Naive thymus-derived CD8-positive, alpha-beta T cell (primary cell): ENCODE measurements at places on chromosomes 16 and 17.

DNA sequence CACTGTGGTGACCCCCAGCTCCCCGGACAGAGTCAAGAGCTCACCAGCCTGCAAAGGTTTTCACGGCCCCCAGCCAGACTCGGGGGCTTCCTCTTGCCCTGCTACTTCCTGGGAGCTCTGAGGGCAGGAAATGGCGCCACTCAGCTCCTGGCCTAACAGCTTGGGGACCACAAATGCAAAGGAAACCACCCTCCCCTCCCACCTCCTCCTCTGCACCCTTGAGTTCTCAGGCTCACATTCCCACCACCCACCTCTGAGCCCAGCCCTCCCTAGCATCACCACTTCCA, 375 bp upstream of the SPN start:
- no peak for DNase-seq

GRCh38 chr17:4587195-4587594, 2.9 kb downstream of the SMTNL2 start:
- DNase-seq = no peak

DNA sequence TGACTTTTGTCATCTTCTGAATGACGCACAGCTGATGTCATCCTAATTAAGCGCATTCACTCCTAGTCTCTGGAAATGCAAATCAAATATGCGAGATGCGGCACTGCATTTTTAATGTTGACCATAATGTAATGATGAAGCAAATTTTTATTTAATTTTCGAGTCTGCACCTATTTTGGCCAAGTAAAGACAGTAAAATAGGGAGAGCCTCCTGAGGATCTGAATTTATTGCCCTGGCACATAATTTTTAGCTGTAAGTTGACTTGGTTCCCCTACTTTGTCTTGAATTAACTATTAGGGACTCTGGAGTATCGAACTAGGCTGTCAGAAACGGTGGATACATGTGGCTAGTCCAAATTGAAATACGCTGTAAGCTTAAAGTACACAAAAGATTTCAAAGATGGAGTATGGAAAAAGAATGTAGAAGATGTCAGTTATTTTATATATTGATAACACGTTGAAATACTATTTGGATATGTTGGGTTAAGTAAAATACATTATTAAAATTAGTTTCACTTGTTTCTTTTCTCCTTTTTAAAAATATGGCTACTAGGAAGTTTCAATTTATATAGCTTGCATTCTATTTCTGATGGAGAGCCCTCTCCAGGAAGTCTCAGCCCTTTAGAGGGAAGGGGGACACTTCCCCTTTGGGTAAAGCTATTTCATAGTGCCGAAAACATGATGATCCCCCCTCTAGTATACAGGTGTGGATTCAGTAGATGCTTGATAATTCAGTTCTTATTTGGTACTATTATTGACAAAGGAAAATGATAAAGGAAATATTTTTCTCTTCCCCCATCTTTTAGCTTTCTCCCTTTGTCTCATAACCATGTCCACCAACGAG, 991 bp downstream of the KPNA2 start:
- no peak for DNase-seq

GRCh38 chr17:27798376-27798775, 2.0 kb downstream of the NOS2 start:
- DNase-seq = no peak

DNA sequence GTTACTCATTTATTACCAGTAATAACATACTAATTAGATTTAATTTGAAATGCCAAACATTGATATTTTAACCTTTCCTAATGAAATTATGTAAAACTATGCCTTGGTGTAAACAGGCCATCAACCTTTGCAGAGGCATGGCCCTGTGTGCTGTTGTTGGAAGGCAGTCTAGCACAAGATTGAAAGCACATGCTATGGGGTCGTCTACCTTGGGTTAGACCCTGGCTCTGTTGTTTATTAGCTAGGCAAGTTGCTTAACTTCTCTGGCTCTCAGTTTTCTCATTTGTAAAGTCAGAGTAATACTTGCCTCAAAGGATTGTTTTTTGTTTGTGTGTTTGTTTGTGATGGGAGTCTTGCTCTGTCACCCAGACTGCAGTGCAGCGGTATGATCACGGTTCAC, 9.4 kb upstream of the CDR2 start:
- DNase-seq = no peak

- DNase-seq = no peak
These were observed 13.6 kb downstream of the KIF19 start for GRCh38 chr17:74339537-74340195.

DNA sequence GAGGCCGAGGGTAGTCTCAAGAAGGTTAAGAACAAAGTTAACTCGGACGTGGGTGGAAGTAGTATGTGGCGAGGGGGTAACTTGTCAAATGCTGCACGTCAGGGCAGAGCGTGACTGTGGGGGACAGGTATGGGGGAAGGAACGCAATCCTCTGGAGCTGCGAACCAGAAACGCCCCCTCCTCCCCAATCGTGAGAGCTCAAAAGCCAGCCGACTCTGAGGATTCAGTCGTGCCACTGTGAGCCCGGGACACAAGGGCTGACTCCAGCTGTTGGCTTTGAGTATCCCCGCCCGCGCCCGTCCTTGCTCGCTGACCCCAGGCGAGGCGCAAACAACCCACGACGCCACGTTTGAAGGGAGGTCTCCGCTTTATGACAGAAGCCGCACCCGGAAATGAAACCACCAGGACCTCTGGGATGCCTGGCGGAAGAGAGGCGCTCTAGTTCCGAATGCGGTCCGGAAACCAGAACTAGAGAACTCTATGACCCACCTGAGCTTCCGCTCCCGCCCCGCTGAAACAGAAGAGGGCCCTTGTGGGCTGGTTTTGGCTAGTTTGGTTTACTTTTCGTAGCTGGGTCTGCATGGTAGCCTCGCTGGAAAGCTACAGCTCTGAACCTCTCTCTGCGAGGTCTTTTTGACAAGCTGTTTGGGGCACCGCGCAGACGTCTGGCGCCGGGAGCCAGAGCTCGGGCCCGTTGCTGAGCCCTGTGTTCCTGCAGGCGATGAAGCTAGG, at the start of gene PEX12:
TSS of gene PEX12 (minus strand) at position 375 of the 732 bp plus-strand sequence. CDS start 550 bp downstream, outside the sequence.
- peak; percentile 88 for DNase-seq

DNA sequence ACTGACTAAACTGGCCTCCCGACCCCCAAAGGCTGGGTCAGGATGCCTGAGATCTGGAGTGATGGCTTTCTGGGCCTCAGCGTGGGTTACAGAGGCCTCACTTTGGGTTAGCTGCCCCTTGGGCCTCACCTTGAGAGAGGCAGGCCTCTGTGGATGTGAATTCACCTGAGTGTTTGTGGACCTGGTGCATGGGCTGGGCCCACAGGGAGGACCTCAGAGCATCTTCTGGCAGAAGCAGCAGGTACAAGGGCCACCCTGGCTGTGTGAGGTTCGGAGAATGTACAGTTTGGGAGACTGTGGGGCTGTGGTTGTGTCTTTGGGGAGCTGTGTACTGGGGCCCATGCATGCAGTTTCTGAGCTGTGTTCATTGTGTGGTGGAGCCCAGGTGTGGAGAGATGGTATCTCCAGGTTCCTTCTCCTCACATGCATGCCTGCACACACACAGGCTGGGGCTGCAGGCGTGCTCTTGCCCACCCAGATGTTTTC, 18.3 kb downstream of the RARA start:
- no peak for DNase-seq

DNA sequence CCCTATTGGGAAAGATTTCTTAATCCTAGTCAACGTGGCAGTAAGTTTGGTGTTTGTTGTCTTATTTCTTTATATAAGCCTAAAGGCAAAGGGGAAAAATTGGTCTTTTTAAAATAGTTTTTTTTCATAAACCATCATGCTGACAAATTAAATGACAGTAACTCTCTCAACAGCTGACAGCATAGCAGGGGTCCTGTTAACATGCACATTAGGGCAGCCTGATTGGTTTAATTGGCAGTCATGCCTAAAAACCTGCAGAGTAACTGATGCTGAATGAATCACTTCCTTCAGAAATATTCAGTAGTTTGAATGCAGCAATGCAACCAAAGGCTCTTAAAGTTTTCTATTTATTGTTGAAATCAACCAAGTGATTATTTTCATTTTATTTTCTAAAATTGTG, 85.4 kb downstream of the ITFG1 start:
- DNase-seq = no peak

DNA sequence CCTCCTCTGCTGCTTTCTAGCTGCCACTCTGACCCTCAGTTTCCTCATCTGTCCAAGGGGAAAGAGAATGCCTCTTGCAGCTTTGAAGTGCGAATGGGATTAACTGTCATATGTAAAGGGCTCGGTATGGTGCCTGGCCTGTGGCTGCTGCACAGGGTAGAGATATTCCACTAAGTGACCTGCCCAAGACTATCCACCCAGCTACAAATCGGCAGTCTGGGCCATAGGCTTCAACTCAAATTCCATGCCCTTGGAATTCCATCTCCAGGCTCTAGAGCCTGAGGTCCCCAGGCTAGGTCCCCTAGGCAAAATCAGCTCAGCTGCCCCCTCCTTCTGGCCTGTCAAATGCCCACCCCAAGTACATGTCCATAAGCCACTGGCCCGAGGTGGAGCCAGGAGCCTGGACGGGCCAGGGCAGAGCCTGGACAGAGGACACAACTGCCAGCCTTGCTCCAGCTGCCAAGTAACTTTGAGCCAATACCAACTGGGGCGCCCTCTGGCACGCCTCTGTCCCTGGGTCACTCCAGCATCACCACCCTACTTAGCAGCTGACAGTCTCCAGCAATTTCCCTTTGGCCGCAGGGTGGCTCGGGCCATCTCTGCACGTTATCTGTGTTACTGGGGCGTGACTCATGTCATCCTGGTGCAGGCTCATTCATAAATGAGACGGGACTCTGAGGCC, 57.2 kb downstream of the SDK2 start:
- DNase-seq = no peak

DNA sequence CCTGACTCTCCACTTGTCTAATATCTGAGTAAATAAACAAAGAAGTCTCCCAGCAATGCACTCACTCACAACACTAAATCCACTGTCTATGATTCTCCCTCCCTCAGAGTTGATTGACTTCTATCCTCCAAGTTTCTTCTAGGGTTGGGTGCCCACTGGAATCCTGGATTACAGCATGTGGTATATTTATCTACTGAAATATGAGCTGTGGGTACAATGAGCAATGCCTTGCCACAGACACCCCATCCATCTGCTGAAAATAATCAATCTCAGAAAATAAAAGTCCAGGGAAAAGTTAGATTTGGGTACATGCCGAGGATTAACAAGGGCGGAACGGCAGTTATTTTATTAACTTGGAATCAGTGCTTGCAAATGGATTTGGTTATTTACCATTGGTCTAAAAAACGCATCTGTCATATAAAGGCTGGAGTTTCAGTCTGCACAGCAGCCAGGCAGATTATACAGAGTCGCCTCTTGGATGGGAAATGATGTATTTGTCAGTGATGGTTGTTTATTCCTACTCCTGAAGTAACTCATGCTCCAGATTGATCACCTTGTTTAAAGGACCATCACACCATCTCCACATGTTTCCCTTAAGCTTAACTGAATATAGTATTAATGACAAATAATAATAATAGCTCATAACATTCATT, 193.9 kb upstream of the SOX9 start:
- no peak for DNase-seq

DNA sequence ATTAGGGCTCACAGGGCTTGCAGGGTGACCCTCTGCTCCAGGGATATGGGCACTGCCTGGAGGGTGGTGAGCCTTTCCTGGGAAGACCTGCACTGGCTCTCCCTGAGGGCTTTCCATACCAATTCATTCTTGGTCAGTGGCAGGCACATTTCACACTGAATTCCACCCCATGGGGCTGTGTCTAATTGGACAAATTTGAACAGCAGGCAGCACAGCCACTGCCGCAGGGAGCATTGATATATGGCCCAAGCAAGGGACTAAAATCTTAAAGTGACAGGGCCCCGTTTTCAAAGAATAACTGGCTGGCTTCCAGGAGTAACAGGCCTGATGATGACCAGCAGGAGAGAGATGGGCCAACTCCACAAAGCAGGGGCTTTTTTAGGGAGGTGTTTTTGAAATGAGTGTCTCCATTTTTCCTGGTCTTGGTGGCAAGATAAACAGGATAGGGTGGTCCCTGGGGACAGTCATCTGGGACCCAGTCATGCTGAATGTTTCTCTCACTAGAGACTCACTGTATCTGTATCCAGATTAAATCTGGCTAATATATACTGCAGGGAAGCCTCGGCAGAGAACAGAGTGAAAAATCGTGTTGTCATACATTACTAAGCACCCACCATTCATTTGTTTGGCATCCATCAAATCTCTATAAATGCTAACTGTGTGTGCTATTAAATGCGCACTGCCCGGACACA, 74.1 kb upstream of the TBX2 start:
- no peak for DNase-seq

- DNase-seq = no peak
These were observed 24.5 kb upstream of the HS3ST2 start for GRCh38 chr16:22789281-22789945.

DNA sequence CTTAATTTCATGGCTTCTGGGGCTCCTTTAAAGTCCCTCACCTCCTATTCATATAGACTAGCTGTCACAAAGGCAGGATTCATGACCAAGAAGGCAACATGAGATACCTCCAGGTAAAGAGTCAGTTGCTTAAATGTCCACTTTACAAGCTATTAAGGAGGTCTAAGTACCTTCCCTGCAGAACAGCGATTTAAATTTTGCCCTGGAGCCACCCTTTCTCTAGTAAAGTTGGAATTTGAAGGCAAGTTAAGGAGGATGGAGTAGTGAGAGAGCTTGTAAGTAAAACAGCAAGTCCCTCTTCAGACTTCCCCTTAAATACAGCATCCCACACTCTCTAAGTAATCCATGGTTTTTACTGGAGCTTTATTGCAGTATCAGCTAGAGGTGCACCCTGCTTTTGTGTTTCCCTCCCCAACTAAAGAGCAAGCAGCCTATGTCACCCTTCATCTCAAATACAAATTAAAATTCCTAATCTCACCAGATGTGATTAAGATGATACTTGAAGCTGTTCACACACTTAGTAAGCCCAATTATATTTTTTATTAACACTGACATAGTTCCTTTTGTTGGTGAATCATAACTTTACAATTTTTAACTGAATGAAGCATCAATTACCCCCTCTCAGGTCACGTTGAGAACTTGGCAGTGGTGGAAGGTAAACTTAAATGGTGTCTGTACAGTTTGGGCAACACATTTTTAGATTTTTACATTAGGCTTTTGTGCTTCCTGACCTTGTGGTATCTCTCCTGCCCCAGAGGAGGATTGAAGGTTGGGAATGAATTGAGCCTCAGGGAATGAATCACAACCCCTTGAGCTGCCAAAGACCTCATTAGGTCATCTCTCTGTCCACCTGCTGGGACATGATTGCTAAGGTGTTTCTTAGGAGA, 108.9 kb downstream of the TANGO6 start:
- DNase-seq = no peak

- DNase-seq = no peak
These were observed 254.0 kb downstream of the CNTNAP4 start for GRCh38 chr16:76531236-76531635.
